ENCODE measurements at places on chromosomes 12 and 14.

DNA sequence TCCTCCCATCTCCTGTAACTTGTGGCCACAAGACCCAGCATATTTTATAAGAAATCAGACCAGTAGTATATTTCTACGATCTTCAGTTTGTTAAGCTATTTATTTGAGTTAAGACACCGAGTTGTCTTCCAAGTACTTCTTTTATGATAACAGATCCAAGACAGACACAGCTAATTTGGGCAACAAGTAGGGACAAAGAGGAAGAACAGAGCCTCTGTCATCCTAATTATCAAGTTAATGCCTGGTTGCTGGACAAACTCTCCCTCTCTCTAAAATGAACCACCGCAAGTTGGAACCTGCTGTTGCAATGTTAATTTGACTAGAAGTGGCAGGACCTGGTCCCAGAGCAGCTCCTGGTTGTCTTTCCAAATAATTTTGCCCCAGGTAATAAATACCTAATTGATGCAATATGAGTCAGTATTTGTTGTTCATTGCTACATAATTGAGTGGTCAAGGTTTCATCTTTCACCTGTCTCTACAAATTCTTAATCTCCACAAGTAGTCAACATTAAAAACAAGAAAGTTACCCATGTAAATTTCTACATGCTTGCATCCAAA, 323.7 kb downstream of the PAWR start:
- no peak for DNase-seq

GRCh38 chr12:69885658-69886057, 60.6 kb downstream of the MYRFL start:
- DNase-seq = no peak

DNA sequence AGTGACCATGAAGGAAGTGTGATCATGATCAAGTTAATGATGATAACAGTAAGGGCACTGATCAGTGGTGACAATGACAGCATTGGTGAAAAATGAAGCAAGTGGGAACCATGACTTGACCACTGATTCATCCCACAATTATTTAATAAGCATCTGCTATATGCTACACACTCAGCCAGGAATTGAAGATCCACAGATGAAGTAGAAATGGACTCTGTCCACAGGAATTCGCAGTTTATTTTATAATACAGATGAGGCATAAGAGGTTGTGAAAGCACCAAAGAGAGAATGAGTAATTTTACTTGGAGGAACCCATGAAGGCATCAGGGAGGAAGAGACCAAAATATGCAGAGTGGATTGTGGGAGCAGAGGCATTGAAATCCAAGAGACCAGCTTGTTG, 33.8 kb upstream of the SMUG1 start:
- peak; percentile 93 for DNase-seq

GRCh38 chr14:76812093-76812421, 625 bp downstream of the ANGEL1 start:
- no peak for DNase-seq

DNA sequence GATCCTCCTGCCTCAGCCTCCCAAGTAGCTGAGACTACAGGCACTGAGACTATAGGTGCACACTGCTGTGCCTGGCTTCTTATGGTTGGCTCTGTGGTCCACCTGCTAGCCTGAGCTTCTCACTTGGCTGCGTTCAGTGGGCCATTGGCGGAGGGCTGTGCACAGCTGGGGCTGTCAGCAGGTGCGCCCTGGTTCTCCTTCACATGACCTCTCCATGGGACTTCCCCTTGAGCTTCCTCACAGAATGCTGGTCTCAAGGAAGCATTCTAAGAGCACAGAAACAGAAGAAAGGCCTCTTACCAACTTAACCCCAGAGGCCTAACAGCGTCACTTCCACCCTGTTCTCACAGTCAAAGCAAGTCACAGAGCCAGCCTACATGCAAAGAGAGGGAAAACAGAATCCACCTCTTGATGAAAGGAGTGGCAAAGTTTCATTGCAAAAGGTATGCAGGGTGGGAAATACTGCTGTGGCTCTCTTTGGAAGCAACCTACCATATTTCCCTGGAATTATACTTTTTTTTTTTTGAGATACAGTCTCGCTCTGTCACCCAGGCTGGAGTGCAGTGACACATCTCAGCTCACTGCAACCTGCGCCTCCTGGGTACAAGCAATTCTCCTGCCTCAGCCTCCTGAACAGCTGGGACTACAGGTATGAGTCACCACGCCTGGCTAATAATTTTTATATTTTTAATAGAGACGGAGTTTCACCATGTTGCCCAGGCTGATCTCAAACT, 9.3 kb downstream of the RILPL2 start:
- no peak for DNase-seq

DNA sequence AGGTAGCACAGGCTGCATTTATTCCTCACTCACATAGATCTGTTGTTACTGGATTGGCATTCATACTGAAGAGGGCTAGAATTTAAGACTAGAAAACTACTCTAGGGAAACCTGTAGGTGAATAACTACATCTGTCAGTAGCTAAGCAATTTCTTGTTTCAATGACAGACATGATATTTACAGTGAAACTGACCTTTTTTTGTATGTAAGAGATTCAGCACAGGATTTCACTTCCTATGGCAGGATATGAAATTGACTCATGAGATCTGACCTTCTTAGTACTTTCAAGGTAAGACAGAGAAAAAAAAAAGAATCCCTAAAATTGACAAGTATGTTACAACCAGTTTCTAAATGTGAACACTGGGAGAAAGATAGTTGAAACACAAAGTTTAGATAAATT, 189.8 kb upstream of the SLC16A7 start:
- DNase-seq = no peak

GRCh38 chr14:68544081-68544892, 248.6 kb downstream of the ZFP36L1 start:
- peak; percentile 98 for DNase-seq

GRCh38 chr12:93297032-93297431, 80.7 kb upstream of the NUDT4 start:
- DNase-seq = no peak

- DNase-seq = peak; percentile 48
Measured at GRCh38 chr12:75481013-75481705, 604 bp downstream of the GLIPR1 start.
